ENCODE measurements at places on chromosomes 3 and 15. TPM values are rescaled to one million over a fixed set of nuclear protein-coding genes. Genes with fewer than 3 reads are reported as not detected.

Gene PARP15
- total RNA-seq: 2.9 TPM

Gene UBE2Q2
- total RNA-seq: 34.4 TPM

- no peak for DNase-seq
Observed at GRCh38 chr3:194856296-194856695, 170.6 kb downstream of the FAM43A start.

- no peak for DNase-seq
Observed at GRCh38 chr3:43317461-43318316, 31.3 kb downstream of the SNRK start.

- no peak for DNase-seq
Observed at GRCh38 chr3:152046280-152046679, 172.8 kb downstream of the SUCNR1 start.

DNA sequence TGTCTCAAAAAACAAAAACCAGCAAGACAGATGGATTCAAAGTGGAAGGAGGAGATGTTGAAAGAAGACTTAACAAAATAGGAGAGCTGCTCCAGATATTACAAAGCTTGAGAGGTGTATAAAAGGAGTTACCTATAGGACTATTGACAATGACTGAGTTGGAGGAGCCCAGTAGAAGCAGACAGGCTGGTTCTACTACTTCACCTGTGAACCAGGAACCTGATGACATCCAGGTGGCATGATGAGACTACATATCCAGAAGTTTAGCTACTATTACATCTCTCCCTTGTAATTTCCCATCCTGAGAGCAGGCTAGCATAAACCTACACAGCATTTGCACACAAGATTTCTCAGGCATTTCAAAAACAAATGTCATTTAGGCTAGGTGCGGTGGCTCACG lies 49.3 kb downstream of the CPEB1 start:
- no peak for DNase-seq

All from mesenteric fat pad (tissue), 1 donor.